ENCODE measurements at places on chromosomes 11 and 22.

GRCh38 chr11:17135916-17136683, 58.6 kb upstream of the RPS13 start:
- no peak for DNase-seq

DNA sequence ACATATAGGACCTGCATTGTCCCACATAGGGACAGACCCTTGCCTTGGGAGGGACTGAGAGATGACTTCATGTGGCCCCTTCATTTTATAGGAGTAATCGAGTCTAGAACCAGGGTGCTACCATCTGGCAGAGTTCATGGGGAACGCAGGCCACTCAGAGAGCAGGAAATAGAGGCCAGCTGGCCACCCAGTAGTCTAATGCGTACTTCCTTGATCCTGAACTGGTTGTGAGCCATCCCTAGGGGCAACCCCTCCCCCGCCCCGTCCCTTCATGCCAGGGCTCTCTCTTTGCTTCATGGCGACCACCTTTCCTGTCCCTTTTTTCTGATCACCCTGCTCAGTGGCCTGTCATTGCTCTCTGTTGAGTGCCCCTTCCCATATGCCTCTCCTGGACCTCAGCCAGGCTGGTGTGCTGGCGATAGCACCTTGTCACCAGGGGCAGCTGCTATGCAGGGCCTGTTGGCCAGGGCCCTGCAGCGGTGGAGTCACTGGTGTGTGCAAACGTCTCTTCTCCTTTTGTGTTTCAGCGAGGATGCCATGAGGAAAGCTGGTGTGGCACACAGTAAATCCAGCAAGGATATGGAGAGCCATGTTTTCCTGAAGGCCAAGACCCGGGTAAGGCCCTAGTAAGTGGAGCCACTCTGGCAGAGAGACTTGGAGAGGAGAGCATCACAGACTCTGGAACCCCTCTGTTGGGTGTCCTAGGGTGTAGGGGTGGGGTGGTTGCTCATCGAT, 29.3 kb downstream of the MED15 start:
- DNase-seq = no peak

- DNase-seq = no peak
These were observed 411.6 kb downstream of the TBC1D22A start for GRCh38 chr22:47174096-47174495.

DNA sequence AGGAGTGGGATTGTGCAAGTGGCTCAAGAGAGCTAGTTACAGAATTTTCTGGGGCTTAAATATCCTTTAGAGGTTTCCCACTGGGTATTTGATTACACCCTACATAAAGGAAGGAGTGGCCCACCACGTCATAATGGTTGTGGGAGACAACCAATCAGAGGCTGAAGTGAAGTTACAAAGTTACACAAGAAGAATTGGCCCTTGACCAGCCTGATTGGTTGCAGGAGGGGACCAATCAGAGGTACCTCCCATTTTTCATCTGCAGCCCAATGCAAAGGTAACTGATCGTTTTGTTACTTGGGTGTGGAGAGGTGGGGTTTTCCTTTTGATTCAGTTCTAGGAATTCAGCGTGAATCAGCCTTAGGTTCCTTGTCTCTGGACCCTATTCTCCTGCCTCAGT, 430.5 kb upstream of the FAT3 start:
- no peak for DNase-seq

DNA sequence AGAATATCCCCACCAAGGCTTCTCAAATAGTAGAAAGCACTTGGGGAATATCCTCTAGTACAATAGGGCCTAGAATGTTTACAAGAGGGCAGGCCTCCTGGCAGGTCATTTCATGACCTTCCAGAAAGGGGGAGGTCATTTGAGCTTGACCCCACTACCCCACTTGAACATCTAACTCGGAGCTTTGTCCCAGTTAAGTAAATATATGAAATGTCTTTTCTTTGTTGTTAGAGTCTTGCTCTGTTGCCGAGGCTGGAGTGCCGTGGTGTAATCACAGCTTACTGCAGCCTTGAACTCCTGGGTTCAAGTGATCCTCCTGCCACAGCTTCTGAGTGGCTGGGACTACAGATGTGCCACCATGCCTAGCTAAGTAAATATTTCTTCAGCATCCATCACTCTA, 108.4 kb downstream of the ABTB2 start:
- no peak for DNase-seq

DNA sequence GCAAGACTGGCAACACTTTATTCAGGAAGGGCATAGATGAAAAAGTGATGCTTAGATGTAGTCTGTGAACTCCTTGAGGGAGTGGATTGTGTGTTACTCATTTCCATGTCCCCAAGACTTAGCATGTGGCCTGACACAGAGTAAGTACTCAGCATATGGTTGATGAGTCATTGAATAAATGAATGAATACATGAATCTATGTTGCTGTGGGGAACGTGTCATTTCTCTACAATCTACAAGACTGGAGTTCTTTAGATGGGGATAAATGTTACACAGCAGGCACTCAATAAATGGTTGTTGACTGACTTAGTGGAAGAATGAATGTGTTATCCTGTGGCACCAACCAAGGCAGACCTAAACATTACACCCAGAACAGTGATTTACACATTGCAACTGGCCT, 17.9 kb downstream of the BPIFC start:
- DNase-seq = peak; percentile 8

GRCh38 chr11:20235164-20235563, 74.9 kb upstream of the DBX1 start:
- no peak for DNase-seq

- no peak for DNase-seq
These were observed 73.7 kb downstream of the PHF21A start for GRCh38 chr11:46047520-46047919.

DNA sequence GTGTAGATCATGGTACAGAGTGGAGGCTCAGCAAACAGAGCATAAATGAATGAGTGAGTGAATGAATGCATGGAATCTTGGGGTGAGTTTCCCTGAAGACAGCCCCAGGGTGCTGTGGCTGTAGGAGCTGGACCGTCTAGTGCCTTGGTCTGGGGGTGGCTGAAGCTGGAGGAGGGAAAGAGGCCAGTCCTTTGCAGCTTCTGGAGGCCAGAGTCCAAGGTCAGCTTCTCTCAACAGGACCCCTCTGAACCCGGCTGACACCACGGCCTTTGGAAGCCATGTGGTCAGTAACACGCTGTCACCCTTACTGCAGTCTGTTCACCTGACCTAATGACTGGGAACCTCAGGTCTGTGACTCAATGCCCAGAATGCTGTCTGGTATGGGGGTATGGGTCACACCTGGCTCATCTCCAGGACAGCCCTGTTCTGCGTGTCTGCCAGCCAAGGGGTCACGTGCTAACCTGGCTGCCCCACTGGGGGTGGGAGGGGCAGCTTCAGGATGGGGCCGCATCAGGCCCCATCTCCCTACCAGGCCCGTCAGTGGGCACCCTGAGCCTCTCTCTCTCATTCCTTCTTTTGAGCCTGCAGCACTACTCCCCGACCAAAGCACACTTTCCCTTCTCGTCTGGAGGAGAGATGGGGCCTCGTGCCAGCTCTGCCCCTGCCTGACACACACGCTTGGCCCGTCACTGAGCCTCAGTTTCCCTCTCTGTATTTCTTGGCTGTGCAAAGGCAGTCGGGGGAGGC, 24.1 kb upstream of the CHKA start:
- no peak for DNase-seq

- DNase-seq = no peak
These were observed 10.3 kb downstream of the FXYD2 start for GRCh38 chr11:117814204-117814765.

- no peak for DNase-seq
These were observed 978 bp downstream of the LUZP2 start for GRCh38 chr11:24497831-24498230.

Data from LHCN-M2 (cell line).